Lung microvascular endothelial cell (primary cell): ENCODE measurements at places on chromosomes 1 and 21. TPM values are rescaled to one million over a fixed set of nuclear protein-coding genes. Genes with fewer than 3 reads are reported as not detected.

DNA sequence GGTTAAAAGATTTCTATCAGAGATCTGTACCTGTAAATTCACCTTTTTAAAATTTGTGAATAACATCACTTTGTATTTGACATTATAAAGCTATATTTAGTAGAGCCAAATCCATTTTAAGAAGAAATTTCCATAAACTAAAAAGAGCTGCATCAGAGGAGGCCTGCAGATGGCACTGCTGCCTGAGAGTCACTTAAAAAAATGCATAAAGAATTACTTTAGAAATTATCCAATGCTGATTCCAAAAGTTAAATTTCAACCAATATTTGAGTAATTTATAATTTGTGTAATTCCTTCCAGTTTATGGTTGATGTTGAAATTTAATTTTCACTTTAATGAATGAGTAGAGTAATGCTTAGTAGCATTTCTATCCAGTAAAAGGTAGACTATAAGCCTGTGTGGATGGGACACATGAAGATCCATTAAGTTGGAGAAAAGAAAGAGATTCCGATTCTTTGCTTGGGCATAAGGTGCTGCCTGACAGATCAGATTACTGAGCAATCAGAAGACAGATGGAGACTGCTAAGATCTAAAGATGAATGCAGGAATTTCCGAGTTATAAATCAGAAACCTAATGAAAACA, 20.7 kb upstream of the RPE65 start:
- peak; percentile 48 for DNase-seq

DNA sequence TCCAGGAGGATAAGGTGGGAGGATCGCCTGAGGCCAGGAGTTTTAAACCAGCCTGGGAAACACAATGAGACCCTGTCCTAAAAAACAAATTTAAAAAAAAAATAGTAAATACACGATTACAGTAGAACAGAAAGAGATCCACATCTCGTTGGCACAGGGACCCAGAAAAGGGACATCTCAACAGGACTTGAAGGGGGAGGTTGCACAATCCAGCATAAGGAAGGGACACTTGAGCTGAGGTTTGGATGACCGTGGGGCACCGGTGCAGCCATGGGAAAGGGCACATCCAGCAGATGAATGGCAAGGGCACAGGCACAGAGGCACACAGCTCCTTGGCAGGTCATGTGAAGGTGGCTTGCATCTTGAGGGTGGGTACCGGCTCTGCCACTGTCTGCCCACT, 20.5 kb downstream of the TRIM67 start:
- no peak for DNase-seq

DNA sequence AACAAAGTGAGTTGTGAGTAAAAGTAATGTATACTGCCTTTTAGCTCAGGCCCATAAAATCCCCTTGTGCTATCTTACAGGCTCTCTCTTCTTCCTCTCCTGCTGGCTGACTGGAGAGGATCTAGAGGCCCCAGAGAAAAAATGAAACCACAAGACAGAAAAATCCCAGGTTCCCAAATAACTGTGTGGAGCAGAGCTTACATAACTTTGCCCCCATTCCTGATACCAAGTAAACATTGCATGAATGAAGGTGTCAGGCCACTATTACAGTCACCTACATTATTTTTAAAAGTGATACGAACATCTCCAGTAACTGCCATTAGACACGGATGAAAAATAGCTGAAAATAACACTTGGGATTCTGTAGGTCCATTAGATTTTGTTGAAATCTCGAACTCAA, 386.0 kb upstream of the NR5A2 start:
- no peak for DNase-seq

The RGSL1 gene
- total RNA-seq = not detected in 2 replicates

The TSSK3 gene
- not detected in 2 replicates for total RNA-seq
